NCI-H1092 (cell line): ENCODE measurements at places on chromosomes 16 and 17.

- DNase-seq = peak; percentile 32
Observed at GRCh38 chr17:75869282-75870141, 8.9 kb downstream of the TRIM47 start.

- no peak for DNase-seq
Observed at GRCh38 chr16:17433577-17434451, 36.9 kb downstream of the XYLT1 start.

DNA sequence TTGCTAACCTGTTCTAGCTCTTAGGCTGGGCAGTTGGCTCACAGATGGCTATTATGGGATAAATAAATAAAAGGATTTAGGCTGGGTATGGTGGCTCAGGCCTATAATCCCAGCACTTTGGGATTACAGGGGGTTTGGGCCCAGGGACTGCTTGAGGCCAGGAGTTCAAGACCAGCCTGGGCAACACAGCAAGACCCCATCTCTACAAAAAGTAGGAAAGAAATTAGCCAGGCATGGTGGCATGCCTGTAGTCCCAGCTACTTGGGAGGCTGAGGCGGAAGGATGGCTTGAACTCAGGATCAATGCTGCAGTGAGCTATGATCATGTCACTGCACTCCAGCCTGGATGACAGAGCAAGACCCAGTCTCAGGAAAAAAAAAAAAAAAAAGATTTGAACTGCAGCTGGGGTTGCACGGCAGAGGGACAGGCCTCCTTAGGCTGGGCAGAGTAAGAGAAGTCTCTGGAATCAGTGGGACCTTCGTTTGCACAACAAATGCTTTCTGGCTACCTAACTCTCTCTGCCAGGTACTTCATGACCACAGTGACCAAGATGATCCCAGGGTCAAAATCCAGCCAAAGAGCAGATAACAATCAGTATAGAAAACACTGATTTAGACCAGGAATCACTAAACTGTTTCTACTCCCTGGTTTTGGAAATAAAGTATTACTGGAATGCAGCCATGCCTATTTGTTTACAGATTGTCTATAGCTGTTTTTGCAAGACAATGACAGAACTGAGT, 6.8 kb downstream of the RUSF1 start:
- no peak for DNase-seq

GRCh38 chr16:80887062-80887461, 82.7 kb upstream of the CDYL2 start:
- DNase-seq = no peak

GRCh38 chr17:61504697-61505096, 52.5 kb downstream of the TBX4 start:
- DNase-seq = no peak

- DNase-seq = no peak
Observed at GRCh38 chr16:4918781-4919251, 18.1 kb downstream of the PPL start.

DNA sequence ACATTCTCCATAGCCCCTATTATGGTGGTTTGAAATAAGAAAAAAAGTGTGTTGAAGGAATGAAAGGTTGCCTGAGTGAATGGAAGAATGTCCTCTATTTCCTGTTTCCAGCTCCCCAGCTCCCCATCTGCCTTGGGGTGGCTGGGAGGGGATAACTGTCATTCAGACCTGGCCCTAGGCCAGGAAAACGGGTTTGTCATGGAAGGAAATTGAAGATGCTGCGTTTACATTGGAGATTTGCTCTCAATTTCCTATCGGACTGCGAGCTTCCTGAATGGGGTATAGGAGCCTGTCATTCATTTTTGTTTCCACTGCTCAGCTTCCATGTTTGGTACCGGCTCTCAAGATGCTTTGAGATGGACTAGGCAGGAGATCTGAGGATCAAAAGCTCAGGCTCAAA, 2.2 kb upstream of the FZD2 start:
- DNase-seq = no peak

DNA sequence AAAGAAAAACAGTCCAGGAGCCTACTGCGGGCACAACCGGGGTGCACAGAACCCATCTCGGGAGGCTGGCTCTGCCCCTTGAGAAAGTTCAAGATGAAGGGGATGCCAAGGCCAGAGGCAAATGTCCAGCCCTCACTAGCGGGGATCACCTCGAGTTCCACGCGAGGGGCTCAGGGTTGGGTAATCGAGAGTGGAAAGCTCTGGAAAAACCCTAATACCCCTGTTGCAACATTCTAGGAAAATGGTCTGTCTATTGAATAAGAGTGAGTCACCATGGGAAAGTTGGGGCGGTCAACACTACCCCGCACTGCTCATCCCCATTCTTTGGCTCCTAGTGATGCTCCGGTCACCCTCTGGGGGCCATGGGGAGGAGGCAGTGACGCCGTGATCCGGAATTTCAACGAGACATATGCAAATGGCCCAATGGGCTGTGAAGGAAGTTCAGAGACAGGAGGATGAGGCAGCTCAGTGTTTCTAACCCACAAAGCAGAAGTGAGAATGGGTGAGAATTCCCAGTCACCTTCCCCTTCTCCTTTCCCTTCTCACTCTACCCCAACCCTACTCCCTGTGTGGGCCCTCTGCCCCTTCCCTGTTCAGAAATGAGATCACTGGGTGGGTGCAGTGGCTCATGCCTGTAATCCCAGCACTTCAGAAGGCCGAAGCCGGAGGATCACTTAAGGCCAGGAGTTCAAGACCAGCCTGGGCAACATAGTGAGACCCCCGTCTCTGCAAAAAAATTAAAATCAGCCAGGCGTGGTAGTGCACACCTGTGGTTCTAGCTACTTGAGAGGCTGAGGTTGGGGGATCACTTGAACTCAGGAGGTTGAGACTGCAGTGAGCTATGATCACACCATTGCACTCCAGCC, 22.4 kb downstream of the SOCS3 start:
- no peak for DNase-seq

- no peak for DNase-seq
Observed at GRCh38 chr17:81710514-81711308, 1.4 kb upstream of the SLC25A10 start.

GRCh38 chr17:29292071-29292991, 1.6 kb downstream of the NUFIP2 start:
- DNase-seq = peak; percentile 47

DNA sequence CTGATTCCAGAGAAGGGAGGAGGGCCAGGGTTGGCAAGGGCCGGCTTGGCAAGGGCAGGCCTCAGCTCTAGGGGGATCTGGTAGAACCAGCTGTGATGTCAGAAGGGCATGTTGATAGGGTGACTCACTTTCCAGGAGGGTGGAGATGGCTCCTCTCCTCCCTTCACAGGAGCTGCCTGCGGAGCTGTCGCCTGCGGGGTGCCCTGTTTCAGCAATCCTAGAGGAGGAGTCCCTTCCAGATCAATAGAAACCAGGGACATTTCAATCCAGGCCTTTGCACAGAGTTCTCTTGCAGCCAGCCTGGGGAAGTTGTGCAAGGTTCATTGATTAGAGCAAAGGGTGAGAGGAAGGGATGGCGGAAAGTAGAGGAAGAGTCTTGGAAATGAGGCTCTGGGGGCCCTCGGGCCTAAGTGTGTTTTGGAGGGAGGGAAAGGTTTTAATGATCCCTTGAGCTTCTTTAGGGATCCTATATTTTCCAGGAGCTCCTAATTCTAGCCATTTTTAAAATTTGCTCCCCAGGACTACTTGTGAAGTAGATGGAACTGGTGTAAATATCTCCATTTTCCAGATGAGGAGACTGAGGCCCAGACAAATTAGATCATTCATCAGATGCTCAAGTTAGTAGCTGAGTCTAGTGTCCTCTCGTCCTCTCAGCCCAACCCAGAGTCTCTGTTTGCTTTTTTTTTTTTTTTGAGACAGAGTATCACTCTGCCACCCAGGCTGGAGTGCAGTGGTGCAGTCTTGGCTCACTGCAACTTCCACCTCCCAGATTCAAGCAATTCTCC, 24.8 kb upstream of the CSNK2A2 start:
- DNase-seq = no peak

DNA sequence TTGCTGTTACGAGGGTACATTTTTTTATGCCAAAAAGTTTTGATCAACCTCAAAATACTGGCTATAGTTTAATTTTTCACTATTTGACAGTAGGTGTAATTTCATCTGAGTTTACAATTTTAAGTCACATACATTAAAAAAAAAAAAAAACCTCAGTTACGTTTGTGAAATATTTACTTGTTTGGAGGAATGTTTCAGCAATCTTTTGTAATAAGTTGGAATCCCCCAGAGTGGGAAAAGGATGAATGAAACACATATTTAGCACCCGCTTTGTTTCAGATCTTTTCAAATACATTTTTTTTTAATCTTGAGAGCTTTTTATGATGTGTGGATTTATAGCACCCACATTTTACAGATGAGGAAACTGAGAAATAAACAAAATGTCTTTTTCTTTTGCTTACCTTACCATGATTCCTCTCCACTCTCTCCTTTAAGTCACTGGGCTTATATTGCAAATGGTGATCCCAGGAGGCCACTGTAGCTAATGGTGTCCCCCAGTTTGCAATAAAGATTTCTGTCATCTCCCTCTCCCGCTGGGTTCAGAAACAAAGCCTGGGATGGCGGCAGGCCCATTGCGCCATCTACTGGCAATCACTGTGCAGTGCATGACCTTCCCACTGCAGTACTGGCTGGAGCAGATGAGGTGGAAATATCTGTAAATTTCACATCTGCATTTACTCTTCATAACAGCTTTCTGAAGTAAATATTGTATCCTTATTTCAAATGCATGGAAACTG, 27.7 kb downstream of the TBC1D3B start:
- peak; percentile 13 for DNase-seq

DNA sequence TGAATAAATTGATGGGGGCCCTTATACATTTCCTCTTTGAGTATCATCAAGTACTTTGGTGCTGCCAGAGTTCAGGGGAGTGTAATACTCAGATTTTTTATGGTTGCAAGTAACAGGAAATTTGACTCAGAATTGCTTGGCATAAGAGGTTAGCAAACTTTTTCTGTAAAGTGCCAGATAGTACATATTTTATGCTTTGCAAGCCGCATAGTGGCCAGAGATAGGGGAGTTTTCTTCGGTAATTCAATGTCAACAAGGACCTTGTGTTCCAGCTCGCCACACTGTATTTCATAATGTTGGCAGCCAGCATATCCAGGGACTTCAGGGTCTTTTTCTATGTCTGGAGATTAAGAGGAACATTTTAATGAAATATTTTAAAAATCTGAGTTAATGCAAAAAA, 51.0 kb upstream of the MARCHF10 start:
- no peak for DNase-seq
